ENCODE measurements at places on chromosomes 1 and 21.
A peak's percentile ranks its signal among the peaks of the same experiment; 100 is the strongest.

- no peak for DNase-seq
Observed at GRCh38 chr21:45578811-45579381, 36.7 kb upstream of the SLC19A1 start.

- DNase-seq: no peak
Observed at GRCh38 chr1:35924838-35925237, 6.1 kb upstream of the AGO3 start.

DNA sequence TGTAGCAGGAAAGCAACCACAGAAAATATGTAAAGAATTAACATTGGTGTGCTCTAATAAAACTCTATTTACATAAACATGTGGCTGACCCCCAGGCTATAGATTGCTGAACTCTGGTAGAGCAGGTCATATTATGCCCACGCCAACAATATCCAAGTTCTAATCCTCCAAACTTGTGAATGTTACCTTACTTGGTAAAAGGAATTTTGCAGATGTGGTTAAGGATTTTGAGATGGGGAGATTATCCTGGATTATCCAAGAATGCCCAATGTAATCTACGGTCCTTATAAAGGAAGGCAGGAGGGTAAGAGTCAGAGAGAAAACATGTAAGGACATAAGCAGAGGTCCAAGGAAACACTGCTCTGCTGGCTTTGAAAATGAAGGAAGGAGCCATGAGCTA lies 201.0 kb downstream of the USH2A start:
- no peak for DNase-seq

- peak; percentile 83 for DNase-seq
Observed at GRCh38 chr1:204763773-204764427, 78.4 kb upstream of the LRRN2 start.

GRCh38 chr1:115463347-115463746 lies 125.3 kb upstream of the NGF start:
- DNase-seq: peak; percentile 61

GRCh38 chr1:115428256-115428655 lies 90.2 kb upstream of the NGF start:
- DNase-seq: no peak

DNA sequence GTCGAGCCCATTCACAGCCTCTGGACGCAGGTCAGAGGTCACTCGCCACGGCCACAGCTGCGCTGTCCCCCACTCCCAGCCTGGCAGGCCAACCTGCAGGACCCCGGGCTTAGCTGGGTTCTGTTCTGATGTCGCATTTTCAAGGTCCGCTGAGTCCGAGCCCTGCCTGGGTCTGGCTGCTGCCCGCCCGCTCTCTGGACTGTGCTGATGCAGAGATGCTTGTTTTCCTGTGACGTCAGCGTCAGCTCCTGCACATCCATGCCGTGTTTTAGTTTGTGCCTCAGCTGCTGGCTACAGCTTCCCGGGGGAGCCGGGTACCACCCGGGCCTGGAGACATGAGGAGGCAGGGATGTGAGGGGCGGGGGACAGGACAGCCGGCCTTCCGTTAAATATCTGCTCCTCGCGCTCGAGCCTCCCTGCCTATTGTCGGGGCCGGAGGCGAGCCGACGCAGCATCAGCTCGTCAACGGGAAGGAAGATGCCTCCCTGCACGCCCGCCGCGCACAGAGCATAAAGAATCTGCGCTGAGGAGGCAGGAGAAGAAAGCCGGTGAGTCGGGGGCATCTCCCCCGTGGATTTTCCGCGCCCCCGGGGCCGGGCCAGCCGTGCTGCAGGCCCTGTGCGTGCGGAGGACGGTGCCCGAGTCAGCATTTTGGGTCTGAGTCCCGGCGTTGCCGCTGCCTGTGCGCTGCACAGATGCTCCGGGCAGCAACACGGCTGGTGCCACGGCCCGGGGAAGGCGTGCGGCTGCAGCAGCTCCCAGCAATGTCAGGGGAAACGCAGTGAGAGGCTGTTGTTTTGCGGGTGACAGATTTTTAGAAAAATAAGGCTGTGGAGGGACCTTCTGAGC lies 23.4 kb downstream of the PRKCZ start:
- no peak for DNase-seq

DNA sequence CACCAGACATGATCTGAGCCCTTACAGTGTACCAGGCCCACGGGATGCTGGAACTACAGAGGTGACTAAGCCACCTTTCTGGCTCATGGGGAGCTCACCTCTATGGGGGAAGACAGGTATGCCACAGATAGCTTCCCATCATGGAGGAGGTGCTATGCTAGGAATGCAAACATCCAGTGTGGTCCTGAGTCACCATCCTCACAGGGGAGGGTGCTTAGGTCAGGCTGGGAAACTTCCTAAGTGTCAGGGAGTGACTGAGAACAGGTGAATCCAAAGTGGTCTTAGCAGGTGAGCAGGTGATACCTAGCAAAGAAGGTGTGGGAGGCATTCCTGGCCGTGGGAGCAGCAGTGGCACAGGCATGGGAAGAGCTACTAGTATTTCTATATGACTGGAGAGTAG lies 8.6 kb upstream of the RASSF5 start:
- no peak for DNase-seq

- DNase-seq: no peak
Observed at GRCh38 chr1:186765446-186765845, 63.3 kb upstream of the PLA2G4A start.

- peak; percentile 97 for DNase-seq
Observed at GRCh38 chr1:84847253-84848250, 45.5 kb downstream of the LPAR3 start.

GRCh38 chr1:96887501-96887900 lies 165.9 kb downstream of the PTBP2 start:
- no peak for DNase-seq

DNA sequence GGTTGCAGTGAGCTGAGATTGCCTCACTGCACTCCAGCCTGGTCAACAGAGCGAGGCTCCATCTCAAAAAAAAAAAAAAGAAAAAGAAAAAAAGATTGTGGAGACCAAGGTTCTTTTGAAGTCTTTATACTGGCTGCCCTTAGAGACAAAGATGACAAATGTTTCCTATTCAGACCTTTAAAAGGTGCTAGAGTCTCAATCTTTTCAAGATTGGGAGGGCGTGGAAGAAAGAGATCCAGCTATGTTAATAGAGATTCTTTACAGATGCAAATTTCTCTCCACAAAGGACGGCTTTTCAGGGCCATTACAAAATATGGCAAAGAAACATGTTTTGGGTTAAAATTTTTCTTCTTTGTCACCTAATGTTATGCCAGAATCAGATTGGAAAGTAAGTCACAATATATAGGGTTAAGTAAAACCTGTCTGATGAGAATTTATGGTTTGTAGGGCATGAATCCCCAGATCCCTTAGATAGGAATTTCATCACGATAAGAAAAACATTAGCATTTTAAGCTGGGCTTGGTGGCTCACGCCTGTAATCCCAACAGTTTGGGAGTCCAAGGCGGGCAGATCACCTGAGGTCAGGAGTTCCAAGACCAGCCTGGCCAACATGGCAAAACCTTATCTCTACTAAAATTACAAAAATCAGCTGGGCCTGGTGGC lies 13.0 kb upstream of the MORC3 start:
- no peak for DNase-seq

GRCh38 chr1:42741706-42742105 lies 1.7 kb upstream of the CLDN19 start:
- no peak for DNase-seq

DNA sequence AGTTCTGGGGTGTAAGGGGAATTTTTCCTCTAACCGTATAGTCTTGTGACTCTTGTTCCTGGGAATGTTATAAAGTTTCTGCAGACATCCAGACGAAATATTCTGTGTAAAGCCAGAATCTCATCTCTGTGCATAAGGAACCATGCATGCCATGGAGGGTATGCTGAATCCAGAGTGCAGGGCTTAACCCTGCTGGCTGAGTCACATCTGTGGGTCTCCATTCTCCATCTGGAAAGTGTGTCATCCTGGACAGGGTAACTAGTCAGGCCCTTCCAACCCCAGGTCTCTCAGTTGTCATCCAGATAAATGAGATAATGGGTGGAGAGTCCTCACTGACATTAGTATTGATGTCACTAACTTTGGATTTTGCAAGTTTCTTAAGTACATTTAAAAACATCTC lies 48.8 kb downstream of the ATP5PO start:
- no peak for DNase-seq

- DNase-seq: no peak
Observed at GRCh38 chr1:104018922-104019674, 269.4 kb downstream of the AMY1C start.

DNA sequence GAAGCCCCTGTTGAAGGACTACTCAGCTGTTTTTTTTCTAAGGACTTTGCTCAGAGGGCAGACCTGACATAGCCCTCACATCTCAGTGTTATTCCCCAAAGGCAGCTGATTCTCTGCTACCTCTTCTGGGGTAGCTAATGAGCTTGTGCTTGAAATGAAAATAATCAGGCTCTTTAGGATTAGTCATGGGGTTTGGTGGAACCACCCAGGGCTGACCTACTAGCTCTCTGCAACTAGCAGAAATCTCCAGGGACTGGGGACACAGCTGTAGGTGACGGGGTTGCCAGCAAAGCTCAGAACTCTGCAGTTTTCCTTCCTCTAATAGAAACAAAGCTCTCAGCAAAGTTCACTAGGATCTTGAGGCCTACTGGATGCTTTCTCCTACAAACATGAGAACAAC lies 106.4 kb upstream of the BCL9 start:
- DNase-seq: no peak

DNA sequence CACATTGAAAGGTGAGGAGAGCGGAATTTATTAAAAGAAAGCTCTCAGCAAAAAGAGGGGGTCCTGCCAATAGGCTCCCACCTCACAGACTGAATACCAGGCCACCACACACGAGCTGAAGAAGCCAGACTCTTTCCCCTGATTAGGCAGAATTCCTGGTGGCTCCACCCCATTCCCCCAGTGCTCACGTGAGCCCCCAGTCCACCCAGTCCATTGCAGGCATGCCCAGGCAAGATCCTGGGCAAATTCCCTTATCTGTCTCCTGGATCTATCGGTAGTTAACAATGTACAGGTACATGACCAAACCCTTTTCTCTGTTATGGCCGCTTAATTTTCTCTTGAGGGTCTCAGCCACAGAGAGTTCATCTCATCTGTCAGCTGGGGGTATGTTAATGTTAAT lies 54.6 kb upstream of the BTG3 start:
- no peak for DNase-seq

DNA sequence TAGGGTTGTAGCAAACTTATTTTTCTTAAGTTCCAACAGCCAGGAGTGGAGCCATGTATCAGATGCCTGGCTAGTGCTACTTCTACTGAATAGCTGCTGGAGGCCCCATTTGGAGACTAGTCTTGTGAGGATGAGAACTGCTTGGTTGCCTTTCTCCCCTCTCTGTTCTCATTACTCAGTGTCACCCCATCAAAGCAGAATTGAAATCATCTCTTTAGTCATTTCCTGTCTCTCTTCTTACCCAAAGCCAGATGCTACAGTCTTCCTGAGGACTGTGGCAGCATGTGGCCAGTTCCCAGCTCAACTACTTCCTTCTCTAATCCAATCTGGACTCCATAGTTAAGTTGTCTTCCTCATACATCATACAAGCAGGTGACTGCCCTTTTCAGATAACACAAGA lies 197.5 kb downstream of the BRINP2 start:
- DNase-seq: no peak

DNA sequence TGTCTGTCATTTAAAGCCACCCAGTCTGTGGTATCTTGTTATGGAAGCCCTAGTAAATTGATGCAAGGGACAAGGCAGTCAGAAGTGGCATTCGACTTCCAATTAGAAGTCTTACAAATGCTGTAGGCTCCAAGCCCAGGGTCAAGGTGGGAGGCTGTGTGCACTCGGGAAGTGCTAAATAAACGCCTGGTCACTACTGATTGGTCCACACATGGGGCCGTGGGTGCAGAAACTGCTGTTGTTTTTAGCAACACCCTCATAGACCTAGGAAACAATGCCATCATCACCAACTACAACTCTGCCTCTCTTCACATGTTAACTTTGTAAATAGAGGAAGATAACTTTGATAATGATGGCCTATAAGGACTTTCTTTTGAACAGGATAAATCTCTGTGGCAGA lies 20.2 kb upstream of the ZBTB21 start:
- DNase-seq: no peak

- DNase-seq: no peak
Observed at GRCh38 chr1:167681451-167682098, 40.2 kb upstream of the MPZL1 start.

GRCh38 chr21:44283948-44284347 lies 1.7 kb upstream of the AIRE start:
- no peak for DNase-seq

GRCh38 chr1:163928069-163928468 lies 606.3 kb downstream of the NUF2 start:
- DNase-seq: peak; percentile 96

DNA sequence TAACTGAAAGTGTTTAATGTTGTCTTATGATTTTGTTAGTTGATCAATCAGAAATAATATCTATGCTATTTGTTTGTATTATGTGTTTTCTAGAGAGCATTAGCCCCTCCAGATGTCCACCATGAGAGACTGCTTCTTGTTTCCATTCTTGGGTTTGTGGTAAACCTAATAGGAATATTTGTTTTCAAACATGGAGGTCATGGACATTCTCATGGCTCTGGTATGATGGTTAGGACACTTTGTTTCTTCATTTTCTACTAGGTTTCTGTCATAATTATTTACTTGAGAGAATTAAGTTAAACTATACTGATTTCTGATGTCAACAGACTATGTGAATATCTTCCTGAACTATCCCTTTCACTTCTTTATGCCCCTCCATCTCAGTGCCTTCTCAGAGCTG lies 16.1 kb downstream of the SLC30A7 start:
- no peak for DNase-seq

- no peak for DNase-seq
Observed at GRCh38 chr1:171231326-171231725, 17.0 kb upstream of the FMO1 start.

GRCh38 chr1:172466795-172467407 lies 23.0 kb upstream of the PIGC start:
- no peak for DNase-seq

- DNase-seq: no peak
Observed at GRCh38 chr1:171916315-171916771, 75.0 kb downstream of the DNM3 start.

GRCh38 chr1:205054013-205054412 lies 11.0 kb downstream of the CNTN2 start:
- no peak for DNase-seq

GRCh38 chr1:233019778-233020325 lies 69.4 kb downstream of the NTPCR start:
- DNase-seq: no peak

- DNase-seq: no peak
Observed at GRCh38 chr21:41561701-41562100, 53.7 kb upstream of the TMPRSS2 start.

GRCh38 chr1:173414136-173414535 lies 63.0 kb upstream of the PRDX6 start:
- DNase-seq: no peak

- no peak for DNase-seq
Observed at GRCh38 chr21:44700101-44701022, 3.4 kb downstream of the KRTAP10-12 start.

DNA sequence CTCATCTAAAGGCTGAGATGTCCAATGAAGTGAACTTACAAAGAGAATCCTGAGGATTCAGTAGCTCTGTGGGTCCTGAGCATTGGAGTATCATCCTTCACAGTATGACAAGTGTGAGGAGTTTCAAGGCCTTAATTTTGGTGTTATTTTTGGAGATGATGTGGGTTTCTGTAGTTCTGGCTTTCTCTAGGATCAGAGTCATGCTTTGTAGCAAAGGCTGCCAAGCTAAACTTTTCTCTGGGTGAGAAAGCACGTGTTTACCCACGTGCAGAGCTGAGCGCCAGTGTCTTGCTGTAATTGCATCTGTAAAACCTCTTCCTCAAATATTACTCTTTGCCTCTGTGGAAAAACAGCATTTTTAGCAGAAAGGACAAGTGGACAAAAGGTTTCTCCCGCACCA lies 387.8 kb upstream of the LYPLAL1 start:
- DNase-seq: no peak
